CD8-positive, alpha-beta memory T cell (primary cell): ENCODE measurements at places on chromosomes 5 and 9.

DNA sequence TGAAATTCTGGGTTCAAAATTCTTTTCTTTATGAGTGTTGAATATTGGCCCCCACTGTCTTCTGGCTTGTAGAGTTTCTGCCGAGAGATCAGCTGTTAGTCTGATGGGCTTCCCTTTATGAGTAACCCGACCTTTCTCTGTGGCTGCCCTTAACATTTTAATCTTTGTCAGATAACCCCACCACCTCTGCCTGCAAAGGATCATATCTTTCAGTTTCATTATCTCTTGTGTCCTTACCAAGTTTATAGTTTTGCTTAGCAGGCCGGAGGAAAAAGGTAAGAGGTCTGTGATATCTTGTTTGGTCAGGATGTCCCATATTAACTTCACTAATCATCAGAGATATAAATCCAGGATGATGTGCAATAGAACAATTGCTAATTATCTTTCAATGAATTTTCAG lies 970.2 kb upstream of the TYRP1 start:
- no peak for DNase-seq

DNA sequence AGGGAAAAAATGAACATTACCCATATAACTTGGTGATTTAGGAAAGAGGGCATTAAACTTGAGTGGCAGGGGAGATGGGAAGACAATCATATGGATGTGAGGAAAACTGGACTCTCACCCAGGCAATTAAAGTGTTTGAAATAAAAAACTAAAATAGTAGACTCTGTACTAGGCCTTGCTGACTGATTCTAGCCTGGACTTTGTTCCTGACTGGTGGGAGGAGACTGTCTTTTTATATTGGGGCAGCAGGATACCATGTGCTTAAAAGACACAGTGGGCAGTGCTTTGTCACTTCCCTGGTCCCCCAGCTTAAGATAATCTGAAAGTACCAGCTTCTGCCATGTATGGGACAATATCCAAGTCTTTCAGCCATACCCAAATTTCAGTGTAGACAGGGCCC lies 107.0 kb downstream of the ACTL7B start:
- no peak for DNase-seq

DNA sequence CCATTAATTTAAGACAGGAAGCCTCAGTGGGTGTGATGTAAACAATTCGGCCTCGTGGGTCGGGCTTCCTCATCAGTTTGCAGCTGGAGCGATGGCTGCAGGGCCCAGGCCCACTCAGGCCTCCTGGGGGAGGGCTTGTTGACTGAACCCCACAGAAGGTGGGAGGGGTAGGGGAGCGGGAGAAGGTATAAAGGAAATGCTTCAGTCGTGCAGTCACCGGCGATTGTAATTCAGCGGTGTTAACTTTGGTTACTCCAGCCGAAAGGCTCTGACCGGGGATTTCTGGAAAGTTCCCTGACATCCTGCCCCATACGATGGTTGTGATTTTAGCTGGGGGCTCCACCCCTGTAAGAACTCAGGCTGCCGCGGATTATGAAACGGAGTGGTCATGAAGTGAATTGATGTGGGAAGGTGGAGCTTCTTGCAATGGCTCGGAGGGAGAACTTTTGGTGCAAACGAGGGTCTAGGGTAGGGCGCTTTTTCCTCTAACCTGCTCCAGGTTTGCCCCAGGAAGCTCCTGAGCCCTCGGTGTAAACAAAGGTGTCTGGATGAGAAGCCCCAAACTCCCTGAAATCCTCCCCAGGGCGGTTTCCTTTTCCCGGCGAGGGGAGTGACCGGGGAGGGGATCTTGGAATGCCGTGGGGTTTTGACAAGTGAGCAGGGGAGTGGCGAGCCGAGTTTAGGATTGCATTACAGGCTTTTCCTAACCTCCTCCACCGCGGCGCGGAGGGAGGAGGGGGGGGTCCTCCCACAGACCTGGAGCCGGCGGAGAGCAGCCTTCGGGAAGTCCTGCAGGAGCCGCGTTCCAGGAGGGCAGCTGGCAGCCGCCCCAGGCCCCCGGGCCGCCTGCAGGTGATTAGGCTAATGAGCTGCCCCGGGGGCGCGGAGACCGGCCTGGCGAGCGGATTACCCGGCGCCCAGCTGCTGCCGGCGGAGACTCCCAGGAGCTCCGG lies 215.5 kb downstream of the PDZD2 start:
- no peak for DNase-seq

- DNase-seq, result no peak
These were observed 69.8 kb upstream of the IRX4 start for GRCh38 chr5:1952444-1953099.

DNA sequence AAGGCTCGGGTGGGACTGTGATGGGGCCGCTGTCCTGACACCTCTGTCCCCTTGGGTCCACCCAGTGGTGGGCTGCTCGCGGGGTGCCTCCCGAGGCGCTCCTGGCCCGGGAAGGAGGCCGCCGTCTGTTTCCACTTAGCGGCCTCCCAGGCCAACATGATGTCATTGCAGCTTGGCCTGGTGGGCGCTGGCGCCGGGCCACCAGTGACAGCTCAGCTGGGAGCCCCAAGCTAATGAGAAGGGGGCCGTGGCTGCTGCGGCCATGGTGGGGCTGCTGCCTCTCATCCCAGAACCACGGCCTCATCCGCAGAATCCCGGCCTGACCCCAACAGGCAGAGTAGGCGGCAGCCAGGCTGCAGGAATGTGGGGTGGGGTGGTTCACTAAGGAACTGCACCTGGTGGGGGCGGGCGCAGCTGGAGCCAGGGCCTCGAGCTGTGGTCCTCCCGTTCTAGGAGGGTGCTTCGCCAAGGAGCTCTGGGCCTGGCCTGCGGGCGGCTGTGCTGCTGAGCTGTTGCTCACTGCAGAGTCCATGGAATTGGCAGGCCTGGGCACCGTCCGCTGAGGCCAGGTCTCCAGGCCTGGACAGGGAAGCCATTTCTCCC lies 123.5 kb upstream of the COL5A1 start:
- no peak for DNase-seq

DNA sequence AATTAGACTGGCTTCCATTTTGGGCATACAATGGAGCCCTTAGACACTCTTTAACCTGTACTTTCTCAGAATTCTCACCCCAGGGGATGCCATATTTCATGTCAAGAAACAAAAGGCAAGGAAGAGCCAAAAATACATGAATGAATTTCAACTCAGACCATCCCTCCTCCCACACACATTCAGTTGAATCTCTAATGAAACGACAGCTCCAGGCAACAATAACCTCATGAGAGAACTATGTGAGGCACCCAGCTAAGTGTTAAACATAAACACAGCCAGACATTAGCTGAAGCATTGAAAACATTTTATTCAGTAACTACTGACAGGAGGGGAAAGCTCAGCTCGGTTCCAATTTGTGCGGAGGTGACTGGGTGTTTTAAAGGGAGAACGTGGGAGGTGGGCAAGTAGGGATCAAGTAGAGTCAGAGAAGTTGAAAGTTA lies 1359.1 kb upstream of the CDH9 start:
- no peak for DNase-seq
